Stimulated activated CD4-positive, alpha-beta T cell treated with anti-CD3 and anti-CD28 coated beads, Interleukin-15, amount 100 ng/mL, for 24 hours (primary cell): ENCODE measurements at places on chromosomes 13 and 19.

- DNase-seq, result no peak
Observed at GRCh38 chr19:14544977-14545715, 15.8 kb downstream of the TECR start.

GRCh38 chr13:110627351-110627750 lies 12.0 kb downstream of the NAXD start:
- DNase-seq, result no peak

DNA sequence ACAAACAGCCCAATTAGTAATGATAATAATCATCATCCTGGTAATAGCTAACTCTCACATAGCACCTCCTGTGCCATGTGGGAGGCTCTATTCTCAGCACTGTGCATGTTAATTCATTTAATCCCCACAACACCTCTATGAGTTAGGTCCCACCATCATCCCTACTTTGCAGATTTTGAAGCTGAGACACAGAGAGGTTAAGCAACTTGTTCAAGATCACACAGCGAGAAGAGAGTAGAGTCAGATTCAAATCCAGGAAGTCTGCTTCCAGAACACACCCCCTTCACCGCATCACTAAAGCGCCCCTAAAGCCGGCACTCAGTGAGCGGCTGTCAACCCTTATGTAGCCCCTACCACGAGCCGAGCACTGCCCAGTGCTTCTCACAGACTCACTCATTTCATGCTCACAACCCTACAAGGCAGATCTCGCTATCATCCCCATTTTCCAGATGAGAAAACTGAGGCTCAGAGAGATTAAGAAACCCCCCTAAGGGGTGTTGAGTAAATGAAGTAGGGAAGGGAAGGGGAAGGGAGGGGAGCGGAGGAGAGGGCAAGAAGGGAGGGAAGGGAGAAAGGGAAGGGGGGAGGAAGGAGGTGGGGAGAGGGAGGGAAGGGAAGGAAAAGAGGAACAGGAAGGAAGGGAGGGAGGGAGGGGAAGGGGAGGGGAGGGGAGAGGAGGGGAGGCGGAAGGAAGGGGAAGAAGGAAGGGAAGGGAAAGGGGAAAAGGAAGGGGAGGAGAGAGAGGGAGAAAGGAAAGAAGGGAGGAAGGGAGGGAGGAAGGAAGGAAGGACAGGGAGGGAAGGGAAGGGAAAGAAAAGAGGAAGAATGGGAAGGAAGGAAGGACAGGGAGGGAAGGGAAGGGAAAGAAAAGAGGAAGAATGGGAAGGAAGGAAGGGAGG lies 16.4 kb downstream of the EMP3 start:
- no peak for DNase-seq

DNA sequence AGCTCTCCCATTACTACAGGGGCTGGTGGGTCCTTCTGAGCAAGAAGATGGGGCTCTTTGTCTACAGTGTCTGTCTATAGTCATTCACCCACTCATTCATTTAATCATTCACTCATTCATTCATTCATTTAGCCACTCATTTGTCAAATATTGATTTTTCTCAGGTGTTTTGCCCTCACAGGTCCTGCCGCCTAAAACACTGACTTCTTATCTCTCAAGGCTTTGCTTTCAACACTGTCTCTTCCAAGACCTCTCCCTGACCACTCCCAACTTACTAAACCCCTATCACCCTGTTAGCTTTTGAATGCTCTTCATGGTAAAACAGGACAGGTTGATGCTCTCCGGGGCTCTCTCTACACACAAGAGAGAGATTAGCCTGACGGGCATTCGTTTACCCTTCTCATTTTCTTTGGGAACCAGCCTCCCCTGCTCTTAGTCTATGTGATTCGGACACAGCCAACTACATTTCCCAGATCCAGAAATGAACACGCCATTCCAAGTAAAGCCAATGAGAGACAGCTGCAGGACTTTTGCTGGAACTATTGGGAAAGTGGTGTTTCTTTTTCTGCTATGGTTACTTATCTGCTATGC lies 22.7 kb downstream of the FAM187B start:
- DNase-seq, result no peak

- DNase-seq, result no peak
Observed at GRCh38 chr13:29889111-29889510, 38.7 kb upstream of the UBL3 start.

DNA sequence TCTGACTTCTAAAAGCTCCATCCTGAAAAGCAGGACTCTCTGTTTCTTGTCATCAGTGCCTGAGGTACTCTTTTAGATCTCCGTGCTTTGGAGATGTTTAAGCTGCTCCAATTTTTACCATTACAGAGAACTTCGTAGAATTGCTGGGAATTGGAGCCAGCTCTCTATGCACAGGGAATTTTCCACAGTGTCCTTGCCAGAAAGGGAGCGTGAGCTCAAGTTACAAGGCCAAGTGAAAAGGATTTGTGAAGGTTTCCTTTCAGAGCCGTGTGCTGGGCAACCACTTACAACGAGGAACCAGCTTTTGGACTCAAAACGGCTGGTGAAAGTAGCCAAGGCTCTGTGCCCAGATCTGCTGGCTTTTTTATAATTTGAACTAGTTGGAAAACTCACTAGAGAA lies 82.6 kb downstream of the NUFIP1 start:
- DNase-seq, result no peak

- DNase-seq, result no peak
Observed at GRCh38 chr19:32404933-32405430, 588 bp upstream of the DPY19L3 start.

DNA sequence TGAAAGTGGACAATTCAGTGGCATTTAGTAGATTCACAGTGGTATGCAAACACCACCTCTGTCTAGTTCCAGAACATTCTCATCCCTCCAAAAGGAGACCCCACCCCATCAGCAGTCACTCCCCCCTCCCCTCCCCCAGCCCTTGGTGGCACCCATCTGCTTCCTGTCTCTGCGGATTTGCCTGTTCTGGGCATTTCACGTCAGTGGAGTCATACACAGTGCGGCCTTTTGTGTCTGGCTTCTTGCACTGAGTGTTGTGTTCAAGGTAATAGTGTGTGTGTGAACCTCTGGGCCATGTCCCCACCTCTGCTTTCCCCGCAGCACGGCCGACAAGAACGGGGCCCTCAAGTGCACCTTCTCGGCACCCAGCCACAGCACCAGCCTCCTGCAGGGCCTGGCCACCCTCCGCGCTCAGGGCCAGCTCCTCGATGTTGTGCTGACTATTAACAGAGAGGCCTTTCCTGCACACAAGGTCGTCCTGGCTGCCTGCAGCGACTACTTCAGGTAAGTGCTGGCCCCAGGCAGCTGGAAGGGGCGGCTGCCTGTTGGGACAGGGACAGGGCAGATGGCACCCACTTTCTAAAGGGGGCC lies 19.4 kb upstream of the CRTC1 start:
- no peak for DNase-seq

GRCh38 chr19:55106591-55106990 lies 10.8 kb downstream of the PPP1R12C start:
- DNase-seq, result no peak

DNA sequence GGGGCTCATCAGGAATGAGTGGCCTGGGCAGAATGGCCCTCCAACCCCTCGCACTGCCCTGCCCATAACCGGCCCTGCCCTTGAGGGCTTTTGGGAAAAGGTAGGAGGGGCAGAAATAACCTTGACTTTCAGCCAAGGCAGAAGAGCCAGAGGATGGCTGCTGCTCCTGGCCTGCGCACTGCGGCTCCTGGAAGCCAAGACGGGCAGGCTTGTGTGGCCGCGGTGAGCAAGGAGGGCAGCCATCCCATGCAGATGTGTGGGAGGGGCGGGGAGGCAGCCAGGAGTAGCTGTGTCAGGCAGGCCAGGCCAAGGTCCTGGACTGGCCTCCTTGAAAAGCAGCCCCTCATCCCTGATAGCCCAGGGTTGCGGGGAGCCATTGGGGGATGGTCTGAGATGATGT lies 57.6 kb upstream of the URI1 start:
- no peak for DNase-seq

GRCh38 chr13:48843630-48844380 lies 131.9 kb upstream of the FNDC3A start:
- no peak for DNase-seq

GRCh38 chr13:20393273-20394168 lies 132.1 kb downstream of the CRYL1 start:
- no peak for DNase-seq

GRCh38 chr19:55156202-55157063 lies 1.1 kb downstream of the TNNI3 start:
- DNase-seq, result peak; percentile 49

DNA sequence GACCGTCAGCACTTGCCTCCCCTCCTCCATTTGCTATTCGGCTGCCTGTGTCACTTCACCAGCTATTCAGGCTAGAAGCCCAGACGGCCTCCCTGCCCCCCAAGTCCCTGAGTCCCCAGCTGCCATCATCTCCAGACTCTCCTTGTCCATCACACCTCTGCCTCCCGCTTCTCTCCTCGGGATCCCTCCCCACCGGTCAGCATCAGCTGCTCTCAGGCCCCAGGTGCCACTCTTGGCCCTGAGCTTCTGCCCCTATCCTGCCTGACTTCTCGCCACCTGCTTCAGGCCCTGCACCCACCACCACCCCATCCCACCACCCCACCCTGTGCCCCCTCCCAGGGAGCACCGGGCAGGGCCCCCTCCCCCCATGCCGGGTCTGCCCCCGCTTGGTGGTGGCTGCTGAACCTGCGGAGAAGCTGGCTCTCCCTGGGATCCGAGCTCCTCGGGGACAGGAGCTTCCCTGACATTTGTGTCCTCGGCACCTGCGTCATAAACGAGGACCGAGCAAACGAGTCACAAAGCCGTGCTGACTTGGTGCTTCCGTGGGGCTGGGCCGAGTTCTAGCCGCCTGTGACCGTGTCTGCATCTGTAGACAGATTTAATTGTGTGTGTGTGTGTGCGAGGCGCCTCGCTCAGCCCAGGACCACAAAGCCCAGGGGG lies 70.3 kb upstream of the MCF2L start:
- no peak for DNase-seq

- no peak for DNase-seq
Observed at GRCh38 chr13:79767126-79767525, 286.2 kb downstream of the NDFIP2 start.

DNA sequence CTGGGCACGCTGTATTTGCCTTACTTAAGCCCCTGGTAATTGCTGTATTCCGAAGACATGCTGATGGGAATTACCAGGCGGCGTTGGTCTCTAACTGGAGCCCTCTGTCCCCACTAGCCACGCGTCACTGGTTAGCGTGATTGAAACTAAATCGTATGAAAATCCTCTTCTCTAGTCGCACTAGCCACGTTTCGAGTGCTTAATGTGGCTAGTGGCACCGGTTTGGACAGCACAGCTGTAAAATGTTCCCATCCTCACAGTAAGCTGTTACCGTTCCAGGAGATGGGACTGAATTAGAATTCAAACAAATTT lies 676 bp downstream of the BRCA2 start:
- no peak for DNase-seq

DNA sequence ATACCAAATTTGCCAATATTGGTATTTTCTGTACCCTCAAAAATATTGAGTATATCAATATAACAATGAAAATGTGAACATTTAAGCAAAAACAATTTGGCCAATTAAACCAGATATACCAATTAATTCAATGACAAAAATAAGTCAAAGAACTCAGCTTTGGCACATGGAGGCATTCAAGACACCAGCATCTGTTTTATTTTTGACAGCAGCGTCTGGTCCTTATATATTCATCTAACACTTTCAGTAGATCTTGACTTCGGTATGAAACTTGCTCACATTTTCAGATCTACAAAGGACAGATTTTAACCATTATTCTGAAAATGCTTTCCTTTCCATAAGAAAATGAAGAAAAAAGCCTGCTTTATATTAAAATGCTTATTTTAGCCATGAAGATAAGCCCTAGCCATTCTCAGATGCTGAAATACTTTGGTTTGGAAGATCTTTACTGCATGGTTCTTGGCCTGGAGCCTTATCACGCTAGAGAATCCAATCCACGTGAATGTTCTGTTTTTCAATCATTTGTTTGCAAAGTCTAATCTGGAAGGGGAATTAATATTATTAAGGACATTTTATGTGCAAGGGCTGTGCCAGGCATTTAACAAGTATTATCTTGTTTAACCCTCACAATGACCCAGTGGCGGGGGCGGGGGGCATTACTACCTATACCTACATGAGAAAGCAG lies 132.2 kb downstream of the DLEU7 start:
- no peak for DNase-seq

DNA sequence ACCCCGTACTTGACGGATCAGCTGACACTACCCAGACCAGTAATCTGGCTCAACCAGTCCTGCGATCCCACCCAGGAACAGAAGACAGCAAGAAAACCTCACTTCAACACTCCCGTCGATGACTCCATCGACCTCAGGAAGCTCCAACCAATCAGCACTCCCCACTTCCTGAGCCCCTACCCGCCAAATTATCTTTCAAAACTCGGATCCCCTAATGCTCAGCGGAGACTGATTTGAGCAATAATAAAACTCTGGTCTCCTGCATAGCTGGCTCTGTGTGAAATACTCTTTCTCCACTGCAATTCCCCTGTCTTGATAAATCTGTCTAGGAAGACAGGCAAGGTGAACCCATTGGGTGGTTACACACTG lies 1.2 kb downstream of the LSM4 start:
- DNase-seq, result peak; percentile 57

GRCh38 chr13:76937281-76937820 lies 11.0 kb upstream of the ACOD1 start:
- no peak for DNase-seq

DNA sequence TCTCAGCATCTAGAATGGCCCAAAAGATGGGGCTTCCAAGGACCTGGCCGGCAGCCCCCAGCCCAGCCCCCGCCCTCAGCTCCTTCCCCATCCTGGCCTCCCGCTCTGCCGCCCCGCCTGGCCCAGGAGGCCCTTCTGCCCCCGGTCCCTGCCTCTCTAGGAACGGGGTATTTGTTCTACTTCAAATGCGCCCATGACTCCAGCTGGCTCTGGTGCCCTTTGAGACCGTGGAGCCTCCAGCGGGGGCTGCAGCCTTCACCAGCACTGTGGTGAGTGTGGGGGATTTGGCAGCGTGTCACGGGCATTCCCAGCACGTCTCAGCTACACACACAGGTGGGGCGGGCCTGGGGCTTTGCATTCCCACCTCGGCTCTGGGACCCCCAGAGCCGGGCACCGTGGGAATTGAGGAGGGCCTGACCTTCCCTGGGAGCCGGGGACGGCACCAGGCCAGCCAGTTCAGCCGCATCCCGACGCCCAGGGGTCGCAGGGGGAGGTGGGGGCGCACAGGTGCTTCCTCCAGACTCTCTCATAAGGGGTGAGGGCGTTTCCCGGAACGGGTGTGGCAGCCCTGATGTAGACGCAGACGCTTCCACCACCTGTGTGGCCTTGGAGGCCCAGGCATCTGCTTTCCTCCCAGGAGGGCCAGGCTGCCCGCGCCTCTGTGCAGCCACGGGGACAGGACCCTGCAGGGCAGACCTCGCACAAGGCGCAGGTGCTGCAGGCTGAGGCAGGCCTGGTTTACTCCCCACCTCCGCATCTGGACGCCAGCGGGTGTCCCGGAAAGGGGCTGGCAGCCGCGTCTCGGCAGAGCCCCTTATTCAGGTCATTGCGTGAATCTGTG lies 947 bp downstream of the ATP4B start:
- no peak for DNase-seq
